K562 (cell line): ENCODE measurements at places on chromosomes 2 and 18.
A peak's percentile ranks its signal among the peaks of the same experiment; 100 is the strongest.

DNA sequence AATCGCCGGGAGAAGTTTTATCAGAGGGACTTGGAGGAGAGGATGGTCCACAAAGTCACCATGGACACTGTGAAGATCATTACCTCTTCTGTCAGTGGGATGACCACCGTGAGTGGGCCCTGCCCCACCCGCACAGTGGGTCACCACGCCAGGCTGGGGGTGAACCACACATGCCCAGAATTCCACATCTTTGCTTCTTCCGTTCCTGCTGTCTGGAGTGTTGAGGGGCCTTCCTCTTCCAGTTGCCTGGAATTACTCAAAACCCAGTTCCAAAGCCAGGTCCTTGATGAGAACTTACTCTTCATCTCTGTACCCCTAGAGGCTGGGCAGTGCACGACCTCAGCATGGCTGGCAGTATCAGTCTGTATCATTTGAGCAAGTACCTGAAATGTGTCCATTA, 22.1 kb downstream of the MROH2A start:
- DNase-seq, result no peak

DNA sequence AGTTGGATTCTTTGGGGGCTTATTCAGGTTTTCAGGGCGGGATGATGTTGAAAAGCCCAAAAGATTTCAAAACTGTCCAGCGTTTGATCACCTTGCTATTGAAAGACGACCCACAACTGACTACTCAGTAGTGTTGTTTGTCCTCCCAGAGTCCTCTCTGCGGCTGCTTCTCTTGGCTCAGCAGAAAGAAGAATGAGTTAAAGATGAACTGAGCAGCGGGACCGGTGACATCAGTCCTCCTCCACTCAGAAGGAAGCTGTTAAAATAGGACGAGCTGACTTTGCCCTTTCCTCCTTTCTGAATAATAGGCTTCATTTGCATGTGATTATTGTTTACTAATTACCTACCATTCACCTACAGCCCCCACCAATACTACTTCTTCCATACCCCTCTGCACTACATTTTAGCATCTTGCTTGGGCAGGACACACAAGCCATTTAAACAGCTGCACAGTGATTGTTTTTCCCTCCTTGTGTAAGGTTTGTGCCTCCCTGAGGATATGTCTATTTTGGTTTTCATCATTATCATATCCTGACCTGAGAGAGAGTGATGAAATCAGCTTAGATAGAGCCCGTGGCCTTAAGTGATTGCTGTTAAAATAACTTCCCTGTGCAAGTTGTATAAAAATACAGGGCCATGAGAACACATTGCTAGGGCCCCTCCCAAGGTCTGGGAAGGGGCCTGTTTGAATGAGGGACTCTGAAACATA, 261.8 kb downstream of the FHOD3 start:
- DNase-seq, result no peak

- DNase-seq, result no peak
These were observed 54.0 kb upstream of the PPP1CB start for GRCh38 chr2:28697602-28698149.

- no peak for DNase-seq
These were observed 129.5 kb downstream of the RND3 start for GRCh38 chr2:150357770-150358467.

DNA sequence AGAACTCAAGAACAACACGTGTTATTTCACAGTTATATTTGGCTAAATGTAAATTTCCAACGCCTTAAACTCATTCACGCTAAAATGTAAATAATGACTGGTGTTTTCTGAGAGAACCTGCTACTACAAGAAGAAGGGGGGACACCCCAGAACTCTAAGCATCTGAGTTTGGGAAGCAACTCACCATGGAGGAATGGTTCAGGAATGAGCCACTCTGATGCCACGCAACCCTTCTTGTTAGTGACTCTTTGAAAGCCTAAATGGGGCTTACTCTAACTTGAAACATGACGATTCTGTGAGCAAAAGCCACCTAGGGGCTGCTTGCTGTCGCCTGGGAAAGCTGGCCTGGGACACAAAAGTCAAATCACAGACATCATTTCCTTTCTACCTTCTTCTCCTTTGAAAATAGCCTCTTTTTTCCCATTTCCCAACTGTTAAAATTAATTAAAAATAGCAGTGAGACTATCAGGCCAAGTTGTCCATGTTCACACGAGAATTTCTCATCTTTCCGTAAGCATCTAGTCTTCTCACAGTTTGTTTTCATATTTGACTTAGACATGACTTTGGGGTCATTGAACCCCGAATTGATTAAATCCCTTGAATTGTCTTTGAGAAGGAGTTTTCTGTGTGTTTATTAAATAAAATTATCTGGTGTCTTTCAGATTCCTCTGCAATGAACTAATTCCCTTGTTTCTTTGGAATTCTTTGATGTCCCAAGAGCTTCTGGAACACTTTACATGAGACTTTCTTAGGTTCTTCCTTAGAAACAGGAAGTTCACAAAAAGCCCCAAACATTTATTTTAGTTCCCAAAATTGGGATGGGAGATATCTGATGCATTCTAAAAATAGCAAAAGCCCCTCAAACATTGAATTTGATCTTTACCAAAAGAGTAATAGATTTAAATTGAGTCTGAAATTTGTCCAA, 75.5 kb upstream of the CABLES1 start:
- DNase-seq, result no peak

DNA sequence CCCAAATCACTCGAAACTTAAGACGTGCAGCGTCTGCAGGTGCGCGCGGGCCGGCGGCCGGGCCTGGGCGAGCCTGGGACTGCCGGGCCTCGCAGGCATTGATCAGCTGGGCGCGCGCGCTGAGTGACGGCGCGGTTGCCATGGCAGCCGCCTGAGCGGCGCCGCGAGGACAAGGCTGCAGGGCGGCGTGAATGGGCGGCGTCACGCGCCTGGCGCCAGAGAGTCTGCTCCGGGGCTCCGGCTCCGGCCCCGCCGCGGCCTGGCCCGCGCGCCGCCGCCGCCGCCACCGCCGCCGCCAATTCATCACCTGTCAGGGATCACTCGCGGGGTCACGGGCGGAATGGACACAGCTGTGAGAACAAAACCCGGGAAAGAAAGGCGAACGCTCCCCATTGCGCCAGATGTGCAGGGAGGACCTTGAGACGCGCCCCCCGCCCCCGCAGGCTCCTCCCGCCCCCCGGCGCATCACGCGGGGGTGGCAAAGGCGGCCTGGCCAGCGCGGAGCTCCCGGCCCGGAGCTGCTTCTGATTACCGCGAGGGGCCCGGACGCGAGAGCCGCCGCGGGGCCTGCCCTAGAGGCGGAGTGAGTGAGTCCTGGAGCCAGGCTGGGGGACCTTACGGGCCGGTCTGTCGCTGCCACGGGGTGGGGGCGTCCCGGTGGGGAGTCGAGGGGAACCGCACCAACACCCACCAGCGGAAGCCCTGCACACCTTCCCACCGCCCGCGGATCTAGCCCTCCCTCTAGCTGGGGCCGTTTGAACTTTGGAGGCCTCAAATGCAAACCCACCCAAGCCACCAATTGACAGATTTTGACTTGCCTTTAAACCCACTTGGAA, 2.9 kb upstream of the ID2 start:
- DNase-seq, result peak; percentile 95
